ENCODE measurements at places on chromosomes 5 and 9. TPM values are rescaled to one million over a fixed set of nuclear protein-coding genes. Genes with fewer than 3 reads are reported as not detected.

Gene PCDHGB2
- total RNA-seq = 4.6 TPM

Gene KIAA1958
- total RNA-seq = 2.6 TPM

DNA sequence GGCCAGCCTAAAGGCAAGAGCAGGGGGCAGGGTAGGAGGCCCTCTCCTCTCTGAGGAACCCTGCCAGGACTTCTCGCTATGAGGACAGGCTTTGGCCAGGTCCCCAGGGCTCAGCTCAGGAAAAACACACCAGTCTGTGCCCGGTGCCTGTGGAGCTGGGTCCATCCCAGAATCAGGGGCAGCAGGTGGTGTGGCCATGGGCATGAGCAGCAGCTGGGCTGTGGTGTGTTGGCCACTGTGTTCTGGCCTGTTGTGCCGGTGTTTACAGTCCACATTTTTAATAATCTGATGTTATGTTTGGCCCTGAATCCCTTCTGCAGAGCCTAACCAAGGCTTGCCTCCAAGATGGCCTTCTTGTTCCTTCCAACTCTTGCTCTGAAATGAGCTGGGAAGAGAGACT is 77.0 kb downstream of the FGF18 start:
- no peak for DNase-seq

DNA sequence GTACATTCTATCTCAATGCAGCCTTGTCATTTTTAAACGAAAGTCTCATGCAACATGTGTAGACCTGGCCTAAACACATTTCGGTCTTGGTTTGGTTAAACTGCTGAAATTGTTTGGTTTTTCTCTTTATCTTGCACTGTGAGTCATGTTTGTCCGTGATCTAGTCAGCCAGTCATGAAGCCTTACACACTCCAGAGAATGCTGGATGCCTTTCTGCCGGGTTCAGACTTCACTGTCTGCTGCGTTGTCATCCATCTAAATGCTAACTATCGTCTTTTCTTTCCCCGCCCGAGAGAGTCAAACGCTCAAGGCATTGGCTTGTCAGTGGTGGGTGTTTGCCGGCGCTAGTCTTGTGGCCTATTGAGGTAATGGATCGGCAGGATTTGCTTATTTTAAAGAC is 1194.6 kb upstream of the WWC1 start:
- DNase-seq = peak; percentile 18

All from umbilical cord (tissue), 2 donors.